GM23248 (cell line): ENCODE measurements at places on chromosomes 6 and 20. TPM values are rescaled to one million over a fixed set of nuclear protein-coding genes. Genes with fewer than 3 reads are reported as not detected.
A peak's percentile ranks its signal among the peaks of the same experiment; 100 is the strongest.

OR2H1 gene
- not detected in 2 replicates for total RNA-seq

SLC17A9 gene
- 11.1 and 19.5 TPM in 2 replicates for total RNA-seq

HAO1 gene
- total RNA-seq: not detected in 2 replicates

PNLDC1 gene
- total RNA-seq: not detected in 2 replicates

ZNF311 gene
- 0.54 and 0.76 TPM in 2 replicates for total RNA-seq

SRSF12 gene
- total RNA-seq: under 0.01 and 0.65 TPM in 2 replicates

SLC25A27 gene
- total RNA-seq: 2.4 and 16.3 TPM in 2 replicates

FILIP1 gene
- under 0.01 and 0.13 TPM in 2 replicates for total RNA-seq

PRL gene
- not detected in 2 replicates for total RNA-seq

FKBP1C gene
- total RNA-seq: 0.11 and 0.13 TPM in 2 replicates

ANKEF1 gene
- 0.22 and 0.76 TPM in 2 replicates for total RNA-seq

DNA sequence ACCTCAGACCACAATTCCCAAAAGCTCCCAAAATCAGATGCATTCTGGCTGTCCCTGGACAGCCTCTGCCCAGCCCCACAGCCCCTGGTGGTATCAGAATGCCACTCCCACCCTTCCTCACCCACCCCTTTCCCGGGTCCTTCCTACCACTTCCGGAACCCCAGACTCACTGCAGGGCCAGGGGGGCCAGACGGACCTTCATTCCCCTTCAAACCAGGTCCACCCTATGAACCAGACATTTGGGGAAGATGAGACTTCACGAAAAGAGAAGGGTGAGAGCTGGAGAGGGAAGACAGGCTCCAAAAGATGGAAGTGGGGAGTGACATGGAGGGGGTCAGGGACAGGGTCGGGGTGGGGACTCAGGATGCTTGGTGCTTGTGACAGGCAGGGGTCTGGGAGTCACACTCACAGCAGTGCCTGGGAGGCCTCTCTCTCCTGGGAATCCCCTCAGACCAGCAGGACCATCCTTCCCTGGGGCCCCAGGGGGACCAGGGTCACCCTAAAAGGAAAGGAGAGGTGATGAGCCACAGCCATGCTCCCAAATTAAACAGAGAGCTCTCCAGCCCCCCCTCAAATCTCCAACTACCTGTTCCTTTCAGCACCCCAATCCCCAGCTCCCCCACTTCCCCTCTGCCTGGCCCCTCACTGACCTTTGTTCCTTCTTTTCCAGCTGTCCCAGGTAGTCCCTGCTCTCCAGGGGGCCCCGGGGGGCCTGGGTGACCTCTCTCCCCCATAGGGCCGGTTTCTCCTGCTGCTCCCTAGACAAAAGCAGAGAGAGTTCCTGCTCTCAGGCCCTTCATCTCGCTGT is 20.2 kb downstream of the COL11A2 start:
- no peak for DNase-seq
- H3K27me3 ChIP-seq: no peaks in the 10 kb centered on the region
- H3K27ac ChIP-seq: no peak overlapping the region
- no peak overlapping the region for H3K4me3 ChIP-seq

GRCh38 chr6:106064756-106065155 is 21.4 kb upstream of the PRDM1 start:
- H3K4me1 ChIP-seq: peaks cover 21% of the 10 kb centered on the region
- peak; percentile 68 for DNase-seq
- H3K27ac ChIP-seq: no peak overlapping the region

DNA sequence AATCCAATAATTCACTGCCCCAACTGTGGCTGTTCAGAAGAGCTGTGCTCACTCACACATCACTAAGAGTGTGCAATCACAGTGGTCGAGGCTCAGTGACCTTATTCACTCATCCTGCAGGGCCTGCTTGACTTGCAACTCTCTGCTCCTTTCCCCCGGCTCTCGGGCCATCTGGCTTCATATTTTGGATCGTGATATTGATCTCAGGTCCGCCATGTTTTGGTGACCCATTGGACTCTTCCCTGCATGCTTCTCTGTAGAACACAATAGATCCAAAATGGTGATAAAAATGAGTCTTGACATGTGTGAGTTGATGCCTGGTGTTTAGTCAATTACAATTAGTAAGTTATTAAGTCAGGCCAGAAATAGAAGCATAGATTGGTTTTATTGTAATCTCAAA is 313.9 kb upstream of the SOX4 start:
- H3K27me3 ChIP-seq: no peaks in the 10 kb centered on the region
- H3K4me1 ChIP-seq: no peaks in the 10 kb centered on the region
- no peak for DNase-seq
- no peak overlapping the region for H3K27ac ChIP-seq
- H3K36me3 ChIP-seq: no peaks in the 10 kb centered on the region

- H3K4me1 ChIP-seq: peaks cover 70% of the 10 kb centered on the region
- H3K27me3 ChIP-seq: no peaks in the 10 kb centered on the region
- no peak overlapping the region for H3K4me3 ChIP-seq
- H3K36me3 ChIP-seq: no peaks in the 10 kb centered on the region
- DNase-seq: peak; percentile 90
- H3K27ac ChIP-seq: peak overlapping the region; percentile 81
Measured at GRCh38 chr6:25172819-25173218, 106.4 kb upstream of the CARMIL1 start.

- no peaks in the 10 kb centered on the region for H3K4me1 ChIP-seq
- H3K36me3 ChIP-seq: no peaks in the 10 kb centered on the region
- H3K27me3 ChIP-seq: no peaks in the 10 kb centered on the region
- no peak overlapping the region for H3K27ac ChIP-seq
Measured at GRCh38 chr20:60453388-60454246, 495.4 kb downstream of the CDH26 start.

- H3K4me3 ChIP-seq: no peak overlapping the region
- no peak for DNase-seq
- H3K36me3 ChIP-seq: peaks cover 7% of the 10 kb centered on the region; the same call in 1 of the 2 replicates
- no peak overlapping the region for H3K27ac ChIP-seq
Measured at GRCh38 chr20:58709703-58710039, 17.1 kb downstream of the NPEPL1 start.

DNA sequence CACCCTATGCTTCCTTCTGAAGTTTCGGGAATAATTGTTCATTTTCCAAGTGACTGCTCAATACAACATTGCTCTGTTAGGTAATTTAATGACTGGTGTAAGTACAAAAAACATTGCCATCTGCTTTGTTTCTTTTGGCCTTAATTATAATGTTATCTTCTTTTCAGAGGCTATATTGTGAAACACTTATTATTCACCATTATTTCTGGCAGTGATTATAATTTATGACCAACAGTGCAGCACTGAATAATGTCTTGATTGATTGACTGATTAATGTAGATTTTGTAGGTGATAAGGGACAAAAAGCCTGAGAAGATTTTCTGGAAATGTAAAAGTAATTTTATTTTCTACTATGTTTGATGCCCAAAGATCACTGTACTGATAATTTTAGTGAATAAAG is 377.7 kb downstream of the PLCB1 start:
- H3K27me3 ChIP-seq: no peaks in the 10 kb centered on the region
- H3K4me3 ChIP-seq: no peak overlapping the region
- DNase-seq: no peak
- no peak overlapping the region for H3K27ac ChIP-seq
- H3K4me1 ChIP-seq: no peaks in the 10 kb centered on the region
- no peaks in the 10 kb centered on the region for H3K36me3 ChIP-seq

GRCh38 chr6:37483252-37483901 is 16.3 kb downstream of the CCDC167 start:
- no peak for DNase-seq
- no peaks in the 10 kb centered on the region for H3K4me1 ChIP-seq
- no peak overlapping the region for H3K27ac ChIP-seq
- H3K4me3 ChIP-seq: no peak overlapping the region
- no peaks in the 10 kb centered on the region for H3K27me3 ChIP-seq
- no peaks in the 10 kb centered on the region for H3K36me3 ChIP-seq

GRCh38 chr20:63072991-63073737 is 66.4 kb upstream of the BHLHE23 start:
- H3K4me3 ChIP-seq: no peak overlapping the region
- H3K27ac ChIP-seq: no peak overlapping the region
- H3K36me3 ChIP-seq: no peaks in the 10 kb centered on the region
- no peak for DNase-seq

GRCh38 chr6:160039441-160039840 is 70.6 kb downstream of the IGF2R start:
- no peak overlapping the region for H3K4me3 ChIP-seq
- no peaks in the 10 kb centered on the region for H3K27me3 ChIP-seq
- no peak for DNase-seq
- peaks cover 45% of the 10 kb centered on the region for H3K4me1 ChIP-seq
- H3K36me3 ChIP-seq: no peaks in the 10 kb centered on the region
- H3K27ac ChIP-seq: no peak overlapping the region

- peak overlapping the region; percentile 77 for H3K27ac ChIP-seq
- no peaks in the 10 kb centered on the region for H3K27me3 ChIP-seq
- H3K4me3 ChIP-seq: peak overlapping the region; percentile 91
- H3K36me3 ChIP-seq: no peaks in the 10 kb centered on the region
Measured at GRCh38 chr6:37258405-37259105, 611 bp upstream of the TMEM217 start.

GRCh38 chr6:34723203-34723602 is 26.6 kb upstream of the ILRUN start:
- H3K27me3 ChIP-seq: no peaks in the 10 kb centered on the region
- H3K4me1 ChIP-seq: no peaks in the 10 kb centered on the region; the same call in 1 of the 2 replicates
- H3K4me3 ChIP-seq: no peak overlapping the region
- H3K27ac ChIP-seq: no peak overlapping the region
- H3K36me3 ChIP-seq: no peaks in the 10 kb centered on the region

DNA sequence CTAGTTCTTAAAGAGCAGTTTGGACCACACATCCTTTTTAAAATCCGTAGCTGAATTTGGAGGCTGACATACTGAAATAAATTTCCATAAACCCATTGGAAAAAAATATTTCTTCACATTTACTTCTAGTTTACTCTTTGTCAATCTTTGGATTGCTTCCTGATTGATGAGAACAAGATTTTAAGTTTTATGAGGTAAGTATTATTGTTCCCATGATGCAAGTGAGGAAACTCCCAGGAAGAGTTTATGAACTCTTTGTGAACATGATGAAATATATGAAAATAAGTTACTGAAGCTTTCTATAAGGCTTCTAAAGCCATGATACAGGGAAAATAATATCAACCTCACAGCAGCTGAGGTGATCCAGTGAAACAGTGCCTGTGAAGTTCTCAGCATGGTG is 320.0 kb downstream of the GJA1 start:
- no peak overlapping the region for H3K27ac ChIP-seq
- H3K4me3 ChIP-seq: no peak overlapping the region
- no peaks in the 10 kb centered on the region for H3K4me1 ChIP-seq
- no peak for DNase-seq
- H3K27me3 ChIP-seq: no peaks in the 10 kb centered on the region

- no peak overlapping the region for H3K4me3 ChIP-seq
- H3K27ac ChIP-seq: no peak overlapping the region
- no peak for DNase-seq
- H3K36me3 ChIP-seq: peaks cover 53% of the 10 kb centered on the region; the same call in 1 of the 2 replicates
- H3K4me1 ChIP-seq: no peaks in the 10 kb centered on the region
Measured at GRCh38 chr20:58992911-58993310, 11.9 kb downstream of the NELFCD start.

- DNase-seq: no peak
- no peak overlapping the region for H3K27ac ChIP-seq
- no peaks in the 10 kb centered on the region for H3K4me1 ChIP-seq
- no peak overlapping the region for H3K4me3 ChIP-seq
- H3K36me3 ChIP-seq: peaks cover 81% of the 10 kb centered on the region
- no peaks in the 10 kb centered on the region for H3K27me3 ChIP-seq
Measured at GRCh38 chr6:152218887-152219286, 411.4 kb downstream of the ESR1 start.

GRCh38 chr6:139099984-139100383 is 34.9 kb upstream of the HECA start:
- no peaks in the 10 kb centered on the region for H3K36me3 ChIP-seq
- no peak overlapping the region for H3K27ac ChIP-seq
- no peaks in the 10 kb centered on the region for H3K4me1 ChIP-seq
- H3K27me3 ChIP-seq: no peaks in the 10 kb centered on the region

- H3K27me3 ChIP-seq: no peaks in the 10 kb centered on the region
- no peaks in the 10 kb centered on the region for H3K36me3 ChIP-seq
- no peaks in the 10 kb centered on the region for H3K4me1 ChIP-seq
- DNase-seq: no peak
Measured at GRCh38 chr20:44678990-44679611, 27.6 kb upstream of the ADA start.

DNA sequence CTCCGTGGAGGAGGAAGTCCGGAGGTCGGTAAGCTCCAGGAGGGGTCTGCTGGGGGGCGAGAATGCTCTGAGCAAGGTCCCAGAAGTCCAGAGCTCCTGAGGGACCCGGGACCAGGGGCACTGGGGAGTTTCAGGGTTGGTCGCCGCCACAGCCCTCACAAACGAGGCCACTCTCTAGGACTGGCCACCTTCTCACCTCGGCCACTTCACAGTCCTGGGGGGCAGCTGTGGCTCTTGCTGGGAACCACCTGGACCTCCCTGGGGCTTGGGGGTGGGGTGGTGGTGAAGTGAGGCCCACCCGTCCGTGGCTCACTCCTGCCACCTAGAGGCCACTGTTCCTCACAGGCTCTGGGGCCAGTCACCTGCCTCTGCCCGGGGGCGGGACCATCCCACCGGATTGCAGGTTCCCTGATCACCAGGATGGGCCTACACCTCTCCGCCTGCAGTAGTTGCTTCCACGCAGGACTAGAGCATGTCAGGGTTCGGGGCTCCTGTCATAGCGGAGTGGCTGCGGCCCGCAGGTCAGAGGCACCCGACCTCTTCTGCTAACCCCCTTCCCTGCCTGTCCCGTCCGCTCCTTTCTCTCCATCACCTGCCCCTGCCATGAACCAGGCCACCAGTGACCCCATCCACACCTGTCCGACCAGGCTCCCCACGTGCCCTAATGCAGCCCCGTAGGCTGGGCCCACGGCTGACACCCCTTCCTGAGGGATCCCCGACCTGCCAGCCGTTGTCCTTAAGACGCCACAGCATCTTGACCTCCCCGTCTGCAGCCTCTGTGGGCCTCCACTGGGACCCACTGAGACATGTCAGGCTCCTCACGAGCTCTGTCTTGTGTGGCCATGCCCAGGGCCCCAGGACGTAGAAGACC is 5.1 kb upstream of the TCEA2 start:
- H3K4me1 ChIP-seq: 0 out of 2 replicates have a peak, but pooled peaks cover 5% of the 10 kb centered on the region
- DNase-seq: peak; percentile 69
- H3K4me3 ChIP-seq: no peak overlapping the region
- H3K36me3 ChIP-seq: no peaks in the 10 kb centered on the region
- no peak overlapping the region for H3K27ac ChIP-seq
- H3K27me3 ChIP-seq: no peaks in the 10 kb centered on the region

GRCh38 chr20:35059110-35059509 is 33.5 kb downstream of the TRPC4AP start:
- H3K4me1 ChIP-seq: peaks cover 14% of the 10 kb centered on the region
- H3K27ac ChIP-seq: no peak overlapping the region
- no peaks in the 10 kb centered on the region for H3K27me3 ChIP-seq
- H3K4me3 ChIP-seq: no peak overlapping the region
- DNase-seq: no peak
- H3K36me3 ChIP-seq: peaks cover 26% of the 10 kb centered on the region

GRCh38 chr20:57663681-57664451 is 43.6 kb upstream of the ZBP1 start:
- H3K27ac ChIP-seq: no peak overlapping the region
- no peak overlapping the region for H3K4me3 ChIP-seq
- no peaks in the 10 kb centered on the region for H3K36me3 ChIP-seq

- DNase-seq: no peak
- H3K4me1 ChIP-seq: no peaks in the 10 kb centered on the region
- H3K36me3 ChIP-seq: no peaks in the 10 kb centered on the region
- H3K4me3 ChIP-seq: no peak overlapping the region
Measured at GRCh38 chr6:13157293-13157692, 171.0 kb downstream of the TBC1D7 start.

- H3K27ac ChIP-seq: no peak overlapping the region
- no peak for DNase-seq
- H3K36me3 ChIP-seq: no peaks in the 10 kb centered on the region
- H3K4me1 ChIP-seq: no peaks in the 10 kb centered on the region
- H3K4me3 ChIP-seq: no peak overlapping the region
Measured at GRCh38 chr20:61936701-61937131, 129.0 kb downstream of the TAF4 start.
